ENCODE measurements at places on chromosomes 11 and 22.
A peak's percentile ranks its signal among the peaks of the same experiment; 100 is the strongest.

DNA sequence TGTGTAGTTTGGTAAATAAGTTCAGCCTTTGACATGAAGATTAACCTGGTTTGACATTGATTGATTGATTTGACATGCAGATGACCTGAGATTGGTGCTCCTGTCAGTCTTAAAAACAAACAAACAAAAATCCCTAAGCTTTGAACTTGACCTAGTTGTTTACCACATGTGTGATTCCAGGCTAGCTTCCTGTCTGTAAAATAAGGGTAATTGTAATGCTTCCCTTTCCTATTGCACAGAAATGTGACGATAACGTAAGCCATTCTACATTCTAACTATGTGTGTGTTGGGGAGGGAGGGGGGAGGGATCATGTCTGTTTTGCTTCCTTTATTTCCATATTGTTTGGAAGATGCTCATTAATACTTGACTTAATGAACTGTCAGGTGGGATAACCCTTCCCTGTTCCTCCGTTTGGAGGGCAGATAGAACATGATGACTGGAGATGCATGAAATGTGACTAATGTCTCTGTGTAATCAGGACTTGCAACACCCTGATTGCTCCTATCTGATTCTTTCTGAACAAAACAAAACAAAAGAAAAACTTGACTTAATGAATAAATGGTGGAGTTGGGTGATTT, 106.1 kb upstream of the CLMP start:
- peak; percentile 59 for DNase-seq

DNA sequence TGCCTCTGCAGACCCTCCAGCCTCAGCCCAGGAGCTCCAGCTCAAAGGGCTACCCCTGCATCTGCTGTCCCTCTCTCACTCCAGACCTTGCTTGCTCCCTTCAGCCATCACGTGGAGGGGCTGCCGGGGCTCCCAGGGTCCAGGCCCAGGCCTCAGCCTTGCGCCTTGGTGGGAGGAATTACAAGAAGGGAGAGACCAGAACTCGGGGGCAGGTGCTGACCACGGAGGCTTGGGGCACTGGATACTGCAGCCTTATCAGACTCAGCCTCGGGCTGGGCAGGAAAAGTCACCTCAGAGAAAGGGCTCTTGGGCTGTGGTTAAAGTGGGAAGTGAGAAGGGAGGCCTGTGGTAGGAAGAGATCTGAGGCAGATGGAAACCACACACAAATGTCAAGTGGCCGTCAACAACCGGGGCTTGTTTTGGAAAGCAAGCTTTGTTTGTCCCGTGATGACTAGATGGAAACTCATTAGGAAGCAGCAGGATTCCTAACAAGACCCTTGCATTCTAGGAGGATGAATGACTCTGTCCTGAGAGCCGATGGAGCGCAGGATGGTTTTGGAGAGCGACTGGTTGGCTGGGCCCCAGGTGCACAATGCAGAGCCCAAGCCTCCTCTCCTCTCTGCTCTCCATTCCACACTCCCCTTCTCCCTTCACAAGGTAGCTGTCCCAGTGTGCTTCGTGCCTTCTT, 1321.7 kb downstream of the TBC1D22A start:
- no peak for DNase-seq

- DNase-seq: peak; percentile 69
These were observed 36.9 kb downstream of the ARFGAP3 start for GRCh38 chr22:42820045-42820763.

- no peak for DNase-seq
These were observed 136.4 kb downstream of the SLC17A6 start for GRCh38 chr11:22474616-22475015.

GRCh38 chr11:115699733-115700132, 195.5 kb upstream of the CADM1 start:
- DNase-seq: no peak

GRCh38 chr11:86790195-86790725, 10.1 kb upstream of the PRSS23 start:
- no peak for DNase-seq

- DNase-seq: no peak
These were observed 759.4 kb downstream of the OPCML start for GRCh38 chr11:132772703-132773545.

DNA sequence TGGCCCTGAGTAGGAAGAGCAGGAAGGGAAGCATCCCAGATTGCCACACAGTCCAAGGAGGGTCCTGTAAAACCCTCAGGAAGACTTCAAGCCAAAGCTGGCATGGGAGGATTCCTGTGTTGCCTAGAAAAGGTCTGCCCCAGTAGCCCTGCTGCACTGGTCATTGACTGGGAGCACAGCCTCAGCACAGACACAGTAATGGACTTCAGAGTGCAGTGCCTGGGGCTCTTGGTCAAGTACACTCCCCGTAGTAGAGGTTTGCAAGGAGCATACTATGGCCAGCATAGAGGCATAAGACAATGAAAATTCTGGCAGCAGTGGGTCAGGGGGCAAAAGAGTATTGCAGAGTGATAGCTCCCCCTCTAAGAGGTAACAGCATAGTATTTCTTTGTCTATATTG, 36.2 kb upstream of the FJX1 start:
- DNase-seq: no peak

DNA sequence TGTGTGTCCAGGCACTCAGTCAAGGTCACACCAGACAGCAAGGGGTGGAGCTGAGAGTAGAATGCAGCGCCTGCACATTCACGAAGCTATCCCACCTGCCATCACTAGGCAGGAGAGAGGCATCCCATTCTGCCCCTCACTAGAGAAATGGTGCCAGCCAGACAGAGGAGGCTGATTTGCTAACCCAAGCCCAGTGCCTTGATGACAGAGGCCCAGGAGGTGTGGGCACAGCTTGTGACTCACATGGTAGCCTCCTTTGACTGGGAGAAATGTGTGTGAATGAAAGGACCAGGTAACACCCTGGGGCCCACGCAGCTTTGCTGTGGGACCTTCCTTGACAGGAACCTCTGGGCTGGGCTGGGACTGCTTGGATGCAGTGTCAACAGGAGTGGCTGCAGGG, 5.2 kb upstream of the NAALADL1 start:
- DNase-seq: no peak

- DNase-seq: no peak
These were observed 133.9 kb downstream of the WNT7B start for GRCh38 chr22:45843031-45843430.

- DNase-seq: no peak
These were observed 77.1 kb downstream of the MPPED1 start for GRCh38 chr22:43488937-43489336.

- peak; percentile 78 for DNase-seq
These were observed 63.7 kb downstream of the PRDM11 start for GRCh38 chr11:45209891-45210699.

DNA sequence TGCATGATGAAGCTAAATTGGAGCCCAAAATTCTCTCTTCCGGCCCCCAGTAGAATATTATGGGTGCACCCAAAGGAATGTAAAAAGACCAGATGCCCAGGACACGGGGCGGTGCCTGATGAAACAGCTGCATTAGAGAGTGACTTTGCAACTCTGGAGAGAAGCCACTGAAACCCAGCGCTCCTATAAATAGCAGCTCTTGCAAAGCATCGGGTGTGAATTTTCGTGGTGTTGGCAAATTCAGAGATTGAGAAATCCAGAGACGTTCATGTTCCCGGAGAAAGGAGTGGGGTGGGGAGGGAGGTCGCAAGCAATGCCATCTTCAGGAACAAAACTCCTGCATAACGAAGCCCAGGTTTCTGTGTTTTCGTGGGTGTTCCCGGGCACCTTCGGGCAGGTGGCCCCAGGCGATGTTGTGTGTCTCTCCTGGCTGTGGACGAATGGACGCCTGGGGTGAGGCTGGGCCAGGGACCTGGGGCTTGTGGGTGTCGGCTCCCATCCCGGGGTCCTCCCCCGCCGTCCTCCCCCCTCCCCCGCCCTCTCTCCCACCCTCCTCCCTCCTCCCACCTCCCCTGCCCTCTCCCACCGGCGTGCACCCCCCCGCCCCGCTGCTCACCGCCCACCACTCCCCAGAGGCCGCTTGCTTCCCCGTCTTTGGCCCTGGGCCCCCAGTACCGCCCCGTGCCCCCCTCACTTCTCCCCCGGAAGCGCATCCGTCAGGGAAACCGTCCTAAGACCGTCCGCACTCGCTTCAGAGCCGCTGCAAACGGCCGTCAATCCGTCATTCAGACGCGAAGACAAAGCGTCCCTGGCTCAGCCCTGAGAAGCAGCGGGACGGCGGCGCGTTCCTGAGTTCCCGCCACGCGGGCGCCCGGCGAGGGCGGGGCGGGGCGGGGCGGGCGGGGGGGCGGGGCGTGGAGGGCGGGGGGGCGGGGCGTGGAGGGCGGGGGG, 26.7 kb upstream of the TOLLIP start:
- DNase-seq: peak; percentile 88

GRCh38 chr11:71251761-71252268, 562 bp downstream of the SHANK2 start:
- DNase-seq: no peak

DNA sequence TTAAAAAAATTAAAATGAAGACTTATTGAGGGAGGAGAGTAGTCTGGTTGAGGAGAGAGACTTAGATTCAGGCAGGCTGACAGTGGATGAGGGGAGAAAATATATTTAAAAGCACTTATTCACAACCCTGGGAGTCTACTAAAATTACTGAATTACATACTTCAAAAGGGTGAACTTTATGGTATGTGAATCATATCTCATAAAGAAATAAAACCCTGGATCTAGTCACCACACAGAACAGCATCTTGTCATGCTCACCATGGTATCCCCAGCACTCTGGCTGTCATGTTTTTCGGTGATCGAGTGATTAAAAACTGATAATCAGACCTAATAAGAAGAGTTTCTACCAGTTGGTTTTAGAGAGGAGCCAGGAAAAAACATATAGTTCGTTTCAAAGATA, 11.0 kb downstream of the TEAD1 start:
- no peak for DNase-seq

GRCh38 chr11:94107363-94107762, 21.3 kb upstream of the PANX1 start:
- DNase-seq: no peak

- no peak for DNase-seq
These were observed 567.9 kb upstream of the CADM1 start for GRCh38 chr11:116072133-116072532.

GRCh38 chr22:20581503-20582170, 74.2 kb downstream of the MED15 start:
- DNase-seq: no peak

- DNase-seq: no peak
These were observed 167.5 kb upstream of the NECTIN1 start for GRCh38 chr11:119896387-119897045.

GRCh38 chr11:18383388-18384156, 10.8 kb upstream of the LDHA start:
- DNase-seq: peak; percentile 96

GRCh38 chr11:102456381-102456780, 3.8 kb upstream of the TMEM123 start:
- peak; percentile 47 for DNase-seq

- peak; percentile 71 for DNase-seq
These were observed 342 bp downstream of the EFCAB6 start for GRCh38 chr22:43811777-43812148.

DNA sequence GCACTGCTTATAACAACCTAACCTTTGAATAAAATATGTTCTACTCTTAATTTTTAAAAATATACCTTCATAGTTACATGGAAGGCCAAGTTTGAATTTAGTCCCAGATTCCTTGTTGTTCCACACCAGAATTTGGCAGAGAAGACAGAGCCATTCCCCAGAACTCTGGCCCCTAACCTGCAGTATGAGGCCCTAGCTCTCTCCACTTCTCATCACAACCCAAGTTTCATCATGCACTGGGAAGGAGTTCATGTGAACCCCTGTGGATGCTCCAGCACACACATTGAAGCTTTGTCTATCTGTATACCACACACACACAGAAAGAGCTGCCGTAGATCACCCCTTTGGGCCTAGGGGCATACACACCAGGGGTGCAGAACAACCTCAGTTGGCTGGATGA, 10.6 kb upstream of the BBOX1 start:
- no peak for DNase-seq

DNA sequence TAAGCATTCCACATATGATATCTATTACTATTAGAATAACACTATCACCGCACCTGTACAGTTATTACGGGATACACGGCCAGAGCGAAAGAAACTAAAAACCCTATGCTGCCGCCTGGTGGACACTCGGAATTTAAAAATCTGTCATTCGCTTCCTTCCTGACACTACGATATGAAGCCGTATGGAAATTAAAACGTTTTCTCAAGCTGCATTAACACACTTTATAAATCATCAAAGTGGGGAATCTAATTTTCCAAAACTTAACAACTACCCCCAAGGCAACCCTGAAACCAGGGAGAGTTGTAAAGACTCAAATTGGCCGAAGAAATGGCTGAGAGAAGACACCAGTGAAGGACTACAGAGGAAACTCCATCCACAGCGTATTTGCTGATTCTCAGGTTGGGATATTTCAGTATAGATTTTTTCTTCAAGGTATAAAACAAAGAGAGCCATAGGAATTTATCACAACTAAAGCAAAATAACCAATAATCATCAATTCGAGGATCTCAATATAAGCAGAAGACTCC, 1.4 kb downstream of the CCDC73 start:
- DNase-seq: peak; percentile 28

DNA sequence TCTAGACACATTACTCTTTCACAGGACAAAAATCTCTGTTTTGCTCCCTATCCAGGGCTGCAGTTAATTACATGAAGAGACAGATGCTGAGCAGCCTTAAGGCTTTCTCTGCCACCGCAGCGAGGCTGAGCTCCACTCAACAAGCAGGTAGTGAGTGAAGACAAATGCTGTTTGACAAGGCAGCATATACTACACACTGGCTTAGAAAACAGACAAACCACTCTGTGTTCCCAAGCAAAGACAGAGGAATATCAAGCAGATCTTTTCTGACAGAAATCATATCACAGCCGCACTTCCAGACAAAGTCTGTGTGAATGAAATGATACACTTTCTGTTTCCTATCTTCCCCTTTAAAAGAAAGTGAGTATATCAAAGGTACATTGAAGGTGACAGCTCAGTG, 368.1 kb downstream of the DCDC1 start:
- DNase-seq: no peak

- DNase-seq: no peak
These were observed 15.2 kb downstream of the KCNQ1 start for GRCh38 chr11:2459796-2460531.

DNA sequence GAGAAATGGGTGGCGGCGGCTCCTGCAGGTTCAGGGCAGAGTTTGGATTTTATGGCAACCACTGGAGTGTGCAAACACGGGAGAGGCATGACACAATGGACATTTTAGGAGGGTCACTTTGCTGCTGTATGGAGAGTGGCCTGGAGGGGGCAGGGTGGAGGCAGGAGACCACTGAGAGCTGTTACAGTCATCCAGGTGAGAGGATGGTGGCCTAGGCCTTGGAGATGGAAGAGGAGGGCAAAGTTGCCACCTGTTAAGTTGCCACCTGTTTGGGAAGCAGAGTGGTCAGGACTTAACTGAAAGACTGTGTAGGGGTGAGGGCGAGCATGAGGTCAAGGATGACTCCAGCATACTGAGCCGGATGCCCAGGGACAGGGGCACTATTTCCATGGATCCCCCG, 2.3 kb upstream of the RAD9A start:
- DNase-seq: no peak

DNA sequence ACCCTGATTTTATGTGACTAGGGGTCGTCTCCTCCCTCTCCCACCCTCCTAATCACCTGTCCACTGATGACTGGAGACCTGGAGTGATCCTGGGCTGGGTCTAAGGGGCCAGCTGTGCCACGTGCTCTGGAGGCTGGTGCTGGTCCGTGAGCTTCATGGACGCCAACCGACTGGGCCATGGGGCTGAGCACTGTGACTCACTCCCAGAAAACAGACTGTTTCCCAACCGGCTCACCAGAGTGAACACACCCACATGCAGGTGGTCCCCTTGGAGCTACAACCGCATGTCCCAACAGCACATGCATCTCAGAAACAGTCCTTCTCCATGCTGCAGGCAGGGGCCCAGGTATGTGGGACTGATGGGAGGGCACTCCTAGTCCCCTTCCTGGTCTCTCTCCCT, 14.0 kb upstream of the LMO1 start:
- DNase-seq: no peak

- no peak for DNase-seq
These were observed 29.8 kb downstream of the MOB2 start for GRCh38 chr11:1456596-1457325.
